Fibroblast of the aortic adventitia (primary cell): ENCODE measurements at places on chromosomes 5 and 9. TPM values are rescaled to one million over a fixed set of nuclear protein-coding genes. Genes with fewer than 3 reads are reported as not detected.
A peak's percentile ranks its signal among the peaks of the same experiment; 100 is the strongest.

- DNase-seq, result no peak
Observed at GRCh38 chr9:125446561-125447094, 185.0 kb downstream of the GAPVD1 start.

GRCh38 chr9:24118190-24118589 lies 292.1 kb upstream of the ELAVL2 start:
- DNase-seq, result no peak

PRDM9 gene
- total RNA-seq, result not detected in 2 replicates

DNA sequence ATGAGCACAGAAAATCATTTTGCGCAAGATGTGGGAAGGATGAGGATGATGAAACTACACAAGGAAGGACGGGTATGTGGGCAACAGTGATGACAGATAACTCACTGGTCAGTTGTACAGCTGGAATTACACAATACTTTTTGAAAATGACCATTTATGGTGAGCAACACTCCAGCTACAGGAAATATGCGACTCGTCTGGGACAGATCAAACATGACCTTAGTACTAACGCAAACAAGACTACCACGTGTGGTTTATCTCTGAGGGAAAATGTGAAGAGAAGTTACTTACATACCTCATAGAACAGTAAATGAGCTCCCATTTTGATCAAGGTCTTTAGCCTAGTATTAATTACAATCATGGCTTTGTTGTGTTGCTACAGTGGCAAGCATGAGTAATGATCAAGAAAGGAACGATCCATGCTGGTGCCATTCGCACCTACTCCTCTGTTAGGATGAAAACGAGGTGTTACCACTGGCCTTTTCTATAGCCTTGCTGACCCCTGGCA lies 456.9 kb downstream of the BNC2 start:
- DNase-seq, result peak; percentile 87

- DNase-seq, result peak; percentile 51
Observed at GRCh38 chr5:172065431-172066065, 59.1 kb upstream of the FBXW11 start.
